ENCODE measurements at places on chromosomes 5 and 9.

DNA sequence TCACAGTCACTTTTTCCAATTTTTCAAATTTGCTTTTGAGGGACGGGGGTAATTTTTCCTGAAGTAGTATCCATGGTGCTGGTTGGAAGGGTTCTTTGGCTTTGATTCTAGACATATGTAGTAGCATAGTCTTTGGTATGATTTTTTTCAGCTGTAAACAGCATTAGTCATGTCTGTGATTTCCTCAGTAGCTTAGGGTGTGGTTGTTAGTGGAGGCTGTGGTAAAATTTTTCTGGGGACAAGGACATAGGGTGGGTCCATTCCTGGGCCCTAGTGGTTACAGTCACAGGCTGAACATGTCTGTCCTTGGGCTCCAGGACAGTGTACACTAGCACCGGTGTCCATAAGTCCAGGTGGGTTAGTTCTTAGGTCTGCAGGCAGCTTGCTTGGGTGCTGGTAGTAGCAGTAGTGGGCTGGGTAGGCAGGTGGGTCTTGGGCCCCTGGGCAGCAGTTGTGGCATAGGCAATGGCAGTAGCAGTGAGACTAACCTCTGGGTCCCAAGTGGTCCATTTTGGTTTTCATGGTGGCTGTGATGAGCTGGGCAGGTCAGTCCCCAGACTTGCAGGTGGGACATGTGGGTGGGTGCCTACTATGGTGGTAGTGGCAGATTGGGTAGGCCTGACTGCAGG lies 100.0 kb upstream of the CXCL14 start:
- no peak for DNase-seq

DNA sequence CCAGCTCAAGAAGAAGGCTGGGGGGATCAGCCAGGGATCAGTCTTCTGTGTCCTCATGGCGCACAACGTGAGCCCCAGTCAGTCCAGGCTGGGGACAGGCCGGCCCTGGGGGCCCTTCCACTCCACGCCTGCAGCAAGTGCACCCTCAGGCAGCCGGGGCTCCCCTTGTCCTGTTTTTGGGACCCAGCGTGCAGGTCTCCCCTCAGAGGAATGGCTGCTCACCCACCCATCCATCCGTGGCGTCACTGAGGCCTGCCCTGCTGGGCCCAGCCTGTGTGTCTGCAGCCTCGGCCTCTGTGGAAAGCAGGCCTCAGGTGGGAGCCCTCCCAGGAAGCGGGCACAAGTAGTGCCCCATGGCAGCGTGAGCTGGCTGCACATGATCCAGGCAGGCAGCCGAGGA lies 52.6 kb upstream of the FCN2 start:
- no peak for DNase-seq

DNA sequence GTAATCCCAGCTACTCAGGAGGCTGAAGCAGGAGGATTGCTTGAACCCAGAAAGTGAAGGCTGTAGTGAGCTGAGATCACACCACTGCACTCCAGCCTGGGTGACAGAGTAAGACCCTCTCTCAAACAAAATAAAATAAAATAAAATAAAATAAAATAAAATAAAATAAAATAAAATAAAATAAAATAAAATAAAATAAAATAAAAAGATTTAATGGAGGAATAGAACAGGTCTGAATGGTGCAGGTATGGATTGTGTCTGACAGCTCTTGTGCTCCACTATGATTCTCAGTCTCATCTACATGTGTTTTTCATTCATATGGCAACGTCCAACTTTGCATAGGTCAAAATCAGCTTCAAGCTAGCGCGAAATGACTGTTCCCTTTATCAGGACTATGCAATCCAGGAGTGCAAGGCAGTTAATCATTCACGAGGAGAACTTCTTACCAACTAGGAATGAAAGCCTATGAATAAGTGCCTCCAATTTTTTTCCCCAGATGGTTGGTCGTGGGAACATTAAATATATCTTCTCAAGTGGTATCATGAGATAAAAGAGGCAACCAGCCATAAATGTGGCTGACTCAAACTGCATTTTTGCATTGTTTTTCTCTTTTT lies 1392.3 kb upstream of the CDH9 start:
- no peak for DNase-seq

GRCh38 chr5:119019501-119019900 lies 31.2 kb upstream of the DTWD2 start:
- DNase-seq, result no peak

DNA sequence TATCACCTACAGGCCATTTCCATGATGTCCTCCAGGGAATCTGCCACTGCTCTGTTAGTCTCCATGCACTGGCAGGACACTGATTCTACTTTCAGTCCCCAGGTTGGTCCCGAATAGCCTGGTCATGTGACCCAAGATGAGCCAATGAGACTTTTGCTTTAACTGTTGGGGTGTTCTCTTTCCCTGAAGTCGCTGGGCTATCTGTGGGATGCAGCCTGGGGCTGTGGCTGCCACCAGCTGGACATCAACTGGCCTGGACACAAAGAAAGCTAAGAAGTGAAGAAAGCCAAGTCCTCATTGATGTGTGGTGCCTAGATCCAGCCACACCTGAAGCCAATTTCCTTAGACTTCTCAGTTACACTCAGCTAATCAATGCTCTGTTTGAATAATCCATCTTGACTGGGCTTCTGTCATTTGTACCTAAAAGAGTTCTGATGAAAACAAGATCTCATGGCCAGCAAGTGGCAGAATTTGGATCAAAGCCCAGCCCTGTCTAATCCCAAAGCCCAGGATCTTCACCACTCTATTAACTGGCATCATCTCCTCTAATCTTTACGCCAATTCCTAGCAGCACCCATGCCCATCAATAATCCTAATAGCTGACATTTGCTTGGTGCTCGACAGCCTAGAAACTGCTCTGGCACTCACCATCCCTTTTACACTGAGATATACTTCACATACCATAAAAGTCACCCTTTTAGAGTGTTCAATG lies 37.0 kb downstream of the SH3PXD2B start:
- no peak for DNase-seq

GRCh38 chr5:110056580-110057114 lies 366.9 kb downstream of the MAN2A1 start:
- no peak for DNase-seq

- DNase-seq, result no peak
Observed at GRCh38 chr5:67196537-67197059, at the start of gene CD180. Gene CD180, minus strand, starts transcription at chr5:67196799. Its CDS starts 158 bp downstream, at chr5:67196641.

GRCh38 chr5:154701181-154701580 lies 54.0 kb upstream of the LARP1 start:
- DNase-seq, result peak; percentile 93

DNA sequence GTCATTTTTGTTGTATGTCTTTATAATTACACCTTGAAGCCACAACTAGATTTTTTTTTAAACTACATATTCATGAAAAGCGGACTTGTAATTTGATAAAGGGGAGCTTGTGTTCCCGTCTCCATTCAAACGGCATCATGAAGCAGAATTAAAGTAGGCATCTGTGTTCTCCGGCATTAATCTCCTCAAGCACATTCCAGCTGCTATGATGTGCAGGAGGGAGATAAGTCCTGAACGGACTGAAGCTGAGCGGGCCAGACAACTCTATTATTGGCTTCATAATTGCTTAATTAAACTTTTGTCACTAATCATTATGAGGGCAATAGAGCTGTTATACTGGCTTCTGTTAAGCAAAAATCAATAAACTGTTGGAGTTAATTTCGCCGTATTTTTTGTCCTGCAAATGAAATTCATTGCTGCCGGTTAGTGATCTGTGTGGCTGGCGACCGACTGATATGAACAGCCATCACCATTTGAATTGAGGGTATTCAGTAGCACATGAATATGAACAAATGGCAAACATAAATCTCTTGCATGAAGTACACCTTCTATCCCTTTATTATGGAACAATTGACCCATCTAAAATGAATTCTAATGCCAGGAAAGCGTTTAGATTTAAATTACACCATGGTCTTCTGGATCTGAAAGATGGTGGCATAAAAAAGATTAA lies 408.8 kb upstream of the IRX1 start:
- DNase-seq, result no peak

DNA sequence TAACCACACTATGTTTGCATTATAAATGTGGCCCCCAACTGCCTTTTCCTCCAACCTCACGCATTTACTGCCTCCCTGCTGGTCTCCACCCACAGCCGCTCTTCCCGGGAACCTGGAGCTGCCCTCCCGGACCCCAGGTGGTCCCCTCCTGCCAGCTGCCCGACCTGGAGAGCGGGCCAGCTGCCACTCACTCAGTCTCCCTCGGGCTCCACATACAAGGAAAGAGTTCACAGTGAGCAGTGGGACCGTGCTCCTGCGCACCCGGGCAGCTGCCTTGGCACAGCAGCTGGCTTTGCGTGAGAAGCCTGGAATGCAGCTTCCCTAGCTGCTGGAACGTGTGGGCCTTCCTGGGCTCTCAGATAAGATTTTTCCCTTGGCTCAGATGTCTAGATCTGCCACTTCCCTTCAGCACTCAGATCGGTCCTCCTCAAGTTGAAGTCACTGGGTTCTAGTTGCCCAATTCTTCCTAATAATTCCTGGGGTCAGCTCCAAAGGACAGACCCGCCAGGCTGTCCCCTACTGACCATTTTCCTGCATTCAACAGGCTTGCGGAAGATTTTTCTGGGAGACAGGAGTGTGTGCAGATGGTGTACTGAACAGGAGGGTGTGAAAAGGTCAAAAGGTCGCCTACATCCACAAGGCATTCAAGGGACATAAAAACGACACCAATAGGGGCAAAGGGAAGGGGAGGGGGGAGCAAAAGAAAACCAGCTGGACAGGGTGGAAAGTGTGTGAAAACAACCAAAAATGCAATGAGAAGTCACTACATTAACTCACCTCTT lies 69.1 kb downstream of the MYO10 start:
- DNase-seq, result no peak

DNA sequence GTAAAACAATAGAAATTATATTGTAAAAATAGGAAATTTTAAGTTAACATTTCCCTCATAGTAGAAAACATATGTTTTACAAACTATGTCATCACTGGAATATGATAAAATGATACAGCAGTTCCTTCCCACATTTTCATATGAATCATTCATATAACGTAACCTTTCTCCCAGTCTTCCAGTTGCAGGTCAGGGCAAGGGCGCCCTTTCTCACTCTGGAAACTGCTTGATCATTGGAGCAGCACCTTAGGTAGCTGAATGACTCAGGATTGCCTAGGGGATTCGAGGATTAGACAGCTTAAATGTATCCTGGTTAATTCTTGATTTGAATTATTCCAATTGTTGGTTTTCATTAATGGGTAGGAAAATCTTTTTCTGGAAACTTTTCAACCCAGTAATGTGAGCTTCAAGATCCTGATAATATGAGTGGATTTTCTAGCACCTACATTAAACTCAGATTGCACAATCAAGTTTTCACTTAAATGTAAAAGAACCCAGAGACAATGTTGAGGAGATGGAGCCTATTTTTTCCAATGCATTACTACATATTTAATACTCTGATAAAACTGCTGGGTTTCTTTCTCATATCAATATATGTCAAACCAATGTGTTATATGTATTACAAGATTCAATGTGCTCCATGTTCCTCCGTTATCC lies 32.6 kb upstream of the ANXA1 start:
- no peak for DNase-seq

- DNase-seq, result no peak
Observed at GRCh38 chr5:72125941-72126620, 18.8 kb downstream of the MAP1B start.

- no peak for DNase-seq
Observed at GRCh38 chr5:17436761-17437221, 61.2 kb upstream of the TAF11L2 start.

DNA sequence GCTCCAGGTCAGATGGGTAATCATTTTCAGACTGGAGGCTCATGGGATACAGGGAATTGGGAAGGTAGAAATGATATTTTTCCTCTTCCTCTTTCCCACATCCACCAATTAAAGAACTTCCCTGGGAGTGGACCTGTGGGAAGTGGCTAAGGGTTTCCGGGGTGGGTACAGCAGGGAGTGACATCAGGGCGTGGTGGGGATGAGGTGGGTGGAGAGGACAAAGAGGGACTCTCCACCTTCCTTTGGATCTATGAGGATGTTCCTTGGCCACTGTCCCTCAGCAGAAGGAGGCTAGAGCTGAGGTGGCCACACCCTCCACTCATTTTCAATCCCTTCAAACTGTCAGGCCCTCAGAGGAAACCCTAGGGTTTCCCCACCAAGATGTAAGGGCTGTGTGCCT lies 54.7 kb downstream of the IRF1 start:
- DNase-seq, result no peak

DNA sequence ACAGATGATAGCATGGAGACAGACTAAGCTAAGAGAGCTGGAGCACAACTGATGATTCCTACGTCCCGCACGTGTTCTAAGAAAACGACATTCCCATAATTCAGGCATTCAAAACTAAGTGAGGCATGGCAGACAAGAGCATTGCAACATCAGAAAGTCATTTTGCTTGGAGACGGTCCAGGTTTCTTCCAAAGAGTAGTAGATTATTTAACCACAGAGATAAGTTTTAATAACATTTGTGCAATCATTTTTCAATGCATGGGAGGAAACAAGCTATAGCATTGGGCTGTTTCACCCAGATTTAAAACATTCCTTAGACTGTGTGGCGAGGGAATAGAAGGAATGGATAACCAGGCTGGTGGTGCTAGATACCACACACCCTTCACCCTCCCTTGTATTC lies 117.2 kb downstream of the APBA1 start:
- no peak for DNase-seq

GRCh38 chr5:72470826-72471225 lies 36.4 kb downstream of the ZNF366 start:
- no peak for DNase-seq

GRCh38 chr5:176636426-176636825 lies 6.0 kb downstream of the EIF4E1B start:
- DNase-seq, result no peak

- DNase-seq, result no peak
Observed at GRCh38 chr5:35313291-35313690, 83.0 kb upstream of the PRLR start.

DNA sequence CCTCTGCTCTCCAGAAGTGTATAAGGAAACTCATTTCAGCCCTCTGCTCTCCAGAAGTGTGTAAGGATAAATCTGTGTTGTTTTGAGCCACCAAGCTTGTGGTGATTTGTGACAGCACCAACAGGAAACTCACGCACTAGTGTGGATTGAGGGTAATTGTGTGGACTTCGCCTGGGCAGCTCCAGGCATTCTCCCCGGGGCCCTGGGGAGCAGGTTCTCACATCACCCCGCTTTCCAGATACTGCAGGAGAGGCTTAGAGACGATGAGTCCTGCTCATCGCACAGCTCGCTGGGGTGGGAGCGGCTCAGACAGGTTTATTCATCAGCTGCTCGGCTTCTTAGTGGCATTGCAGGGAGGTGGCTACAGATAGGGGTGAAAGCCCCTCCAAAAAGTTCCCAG lies 38.4 kb upstream of the RNF130 start:
- no peak for DNase-seq

DNA sequence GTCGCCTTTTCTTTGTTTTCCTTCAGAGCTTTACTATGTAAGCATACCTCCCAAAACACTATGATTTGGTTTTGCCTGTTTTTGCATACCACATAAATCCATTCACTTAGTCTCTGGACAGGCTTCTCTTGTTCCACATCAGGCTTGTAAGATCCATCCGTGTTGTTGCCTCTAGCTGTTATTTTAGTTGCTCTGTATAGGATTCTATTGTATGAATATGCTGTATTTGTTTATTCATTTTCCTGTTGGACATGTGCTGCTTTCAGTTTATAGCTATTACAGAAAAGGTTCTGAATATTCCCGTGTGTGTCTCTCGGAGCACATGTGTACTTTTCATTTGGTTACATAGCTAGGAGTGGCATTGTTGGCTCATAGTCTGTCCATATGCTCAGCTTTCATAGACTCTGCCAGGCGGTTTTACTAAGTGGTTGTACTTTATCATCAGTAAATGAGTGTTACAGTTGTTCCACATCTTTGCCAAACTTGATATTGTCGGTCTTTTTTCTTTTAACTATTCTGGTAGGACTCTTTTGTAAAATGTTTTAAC lies 41.8 kb downstream of the NUP214 start:
- DNase-seq, result peak; percentile 46

- DNase-seq, result no peak
Observed at GRCh38 chr9:113307396-113307975, 4.3 kb upstream of the RNF183 start.

All from NCI-H2029 (cell line).